Right renal pelvis (tissue), 4 donors: ENCODE measurements at places on chromosomes 13 and 19. TPM values are rescaled to one million over a fixed set of nuclear protein-coding genes. Genes with fewer than 3 reads are reported as not detected.

IQCN gene
- polyA plus RNA-seq = 5.2 TPM

MEF2B gene
- 1.4 TPM for polyA plus RNA-seq

MAP3K10 gene
- polyA plus RNA-seq = 17.8 TPM

NLRP8 gene
- not detected for polyA plus RNA-seq

C19orf81 gene
- 1.8 TPM for polyA plus RNA-seq

MBD3L3 gene
- polyA plus RNA-seq = not detected

CNMD gene
- polyA plus RNA-seq = 2.3 TPM

POLD1 gene
- 34.4 TPM for polyA plus RNA-seq

RXFP2 gene
- polyA plus RNA-seq = 0.65 TPM

MYCBP2 gene
- polyA plus RNA-seq = 59.4 TPM

CLEC11A gene
- polyA plus RNA-seq = 22.8 TPM

ZNF726 gene
- polyA plus RNA-seq = 12.3 TPM
